ENCODE measurements at places on chromosomes 3 and 15. TPM values are rescaled to one million over a fixed set of nuclear protein-coding genes. Genes with fewer than 3 reads are reported as not detected.

SEMA6D gene
- total RNA-seq, result not detected

NOX5 gene
- 0.30 TPM for total RNA-seq

BFSP2 gene
- total RNA-seq, result not detected

MAP3K13 gene
- 12.4 TPM for total RNA-seq

EIF4E3 gene
- total RNA-seq, result 3.8 TPM

PP2D1 gene
- not detected for total RNA-seq

TNNC1 gene
- 1.5 TPM for total RNA-seq

Measured in A549 treated with Mapracorat at 1 μM for 4 hours (cell line).